Memory B cell (primary cell): ENCODE measurements at places on chromosomes 11 and 22.

DNA sequence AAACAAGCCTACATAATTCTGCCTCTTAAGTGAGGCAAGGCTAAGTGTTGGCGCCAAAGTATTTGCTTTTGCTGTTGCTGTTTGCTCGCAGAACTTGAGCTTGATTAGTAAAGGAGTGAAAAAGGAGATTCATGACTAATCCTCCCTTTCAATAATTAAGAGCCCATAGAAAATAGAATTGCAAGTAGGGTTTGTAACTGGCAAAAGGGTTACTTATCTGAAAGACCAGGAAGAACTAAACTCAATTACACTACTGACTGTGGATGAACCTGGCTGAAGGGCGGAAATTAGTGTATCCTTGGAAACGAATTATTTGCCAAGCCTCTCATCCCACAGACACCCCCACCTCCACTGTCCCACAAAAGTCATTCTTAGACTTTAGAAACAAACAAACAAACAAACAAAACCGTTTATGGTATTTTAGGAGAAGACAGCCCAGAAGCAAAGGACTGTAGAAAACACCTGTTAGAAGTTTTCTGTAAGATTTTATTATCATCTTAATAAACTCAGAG is 411 bp upstream of the EXPH5 start:
- H3K27me3 ChIP-seq = peaks cover 28% of the 10 kb centered on the region
- peak overlapping the region; percentile 91 for H3K4me3 ChIP-seq
- no peak for DNase-seq

- no peak overlapping the region for H3K4me3 ChIP-seq
- peaks cover 54% of the 10 kb centered on the region for H3K36me3 ChIP-seq
- H3K4me1 ChIP-seq = no peaks in the 10 kb centered on the region
- DNase-seq = no peak
- H3K27me3 ChIP-seq = no peaks in the 10 kb centered on the region
- no peak overlapping the region for H3K27ac ChIP-seq
Measured at GRCh38 chr11:36271794-36272407, 17.3 kb downstream of the COMMD9 start.

GRCh38 chr22:49976439-49977175 is 16.0 kb downstream of the PIM3 start:
- peak overlapping the region; percentile 1 for H3K4me3 ChIP-seq
- DNase-seq = peak; percentile 55
- peak overlapping the region; percentile 19 for H3K27ac ChIP-seq

DNA sequence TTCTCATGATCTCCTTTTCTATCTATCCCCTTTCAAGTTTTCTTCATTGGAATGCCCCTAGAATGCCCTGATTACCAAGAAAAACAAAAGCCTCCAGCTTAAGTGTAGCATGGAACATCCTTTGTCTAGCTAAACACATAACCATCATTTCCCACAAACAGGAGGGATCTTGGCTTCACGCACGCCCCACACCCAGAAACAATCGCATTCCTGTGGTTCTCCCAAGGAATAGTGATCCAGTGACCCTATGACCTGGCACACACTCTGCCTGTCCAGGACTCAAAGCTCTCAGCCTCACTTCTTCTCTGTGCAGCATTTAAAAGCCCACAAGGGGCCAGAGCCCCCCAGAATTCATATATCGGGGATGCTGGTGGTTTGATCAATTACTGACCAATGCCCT is 9.3 kb upstream of the POU2AF1 start:
- H3K27ac ChIP-seq = no peak overlapping the region
- H3K4me3 ChIP-seq = no peak overlapping the region
- peaks cover 1% of the 10 kb centered on the region for H3K36me3 ChIP-seq

GRCh38 chr11:59602432-59602831 is 13.1 kb downstream of the OSBP start:
- peaks cover 9% of the 10 kb centered on the region for H3K4me1 ChIP-seq
- peaks cover 53% of the 10 kb centered on the region for H3K36me3 ChIP-seq
- H3K27ac ChIP-seq = no peak overlapping the region
- H3K4me3 ChIP-seq = no peak overlapping the region
- H3K27me3 ChIP-seq = no peaks in the 10 kb centered on the region
- no peak for DNase-seq

- H3K27me3 ChIP-seq = peaks cover 2% of the 10 kb centered on the region
- no peak for DNase-seq
- H3K36me3 ChIP-seq = no peaks in the 10 kb centered on the region
- H3K4me1 ChIP-seq = no peaks in the 10 kb centered on the region
- no peak overlapping the region for H3K4me3 ChIP-seq
Measured at GRCh38 chr11:104534278-104534677, 364.0 kb downstream of the CASP12 start.
